ENCODE measurements at places on chromosomes 7 and 10.

DNA sequence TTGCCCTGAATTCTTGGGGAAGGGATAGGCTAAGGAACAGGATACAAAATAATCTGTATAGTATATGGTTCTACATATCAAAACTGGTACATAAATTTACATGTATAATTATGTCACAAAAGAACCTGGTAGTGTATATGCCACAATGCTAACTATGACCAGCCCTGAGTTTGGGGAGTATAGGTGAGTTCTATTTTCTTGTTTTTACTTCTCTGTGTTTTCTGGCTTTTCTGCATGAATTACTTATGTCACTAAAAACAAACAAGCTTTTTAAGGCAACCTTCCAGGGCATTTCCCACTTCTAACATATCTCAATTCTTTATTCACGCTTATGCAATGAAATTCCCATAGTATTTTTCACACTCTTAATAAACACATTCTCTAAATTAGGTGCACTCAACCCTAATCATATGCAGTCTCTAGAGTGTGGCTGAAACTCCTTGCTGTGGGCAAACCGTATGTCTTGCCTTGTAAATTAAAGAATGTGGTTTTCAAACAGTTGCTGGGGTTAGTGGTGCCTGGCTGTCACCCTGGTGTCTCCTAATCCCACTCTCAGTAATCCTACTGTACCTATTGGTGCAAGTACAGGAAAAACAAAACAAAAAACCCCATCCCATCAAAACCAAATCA, 14.0 kb upstream of the INSIG1 start:
- no peak for DNase-seq

- DNase-seq, result no peak
These were observed 292.5 kb downstream of the GFRA1 start for GRCh38 chr10:115980470-115980869.

DNA sequence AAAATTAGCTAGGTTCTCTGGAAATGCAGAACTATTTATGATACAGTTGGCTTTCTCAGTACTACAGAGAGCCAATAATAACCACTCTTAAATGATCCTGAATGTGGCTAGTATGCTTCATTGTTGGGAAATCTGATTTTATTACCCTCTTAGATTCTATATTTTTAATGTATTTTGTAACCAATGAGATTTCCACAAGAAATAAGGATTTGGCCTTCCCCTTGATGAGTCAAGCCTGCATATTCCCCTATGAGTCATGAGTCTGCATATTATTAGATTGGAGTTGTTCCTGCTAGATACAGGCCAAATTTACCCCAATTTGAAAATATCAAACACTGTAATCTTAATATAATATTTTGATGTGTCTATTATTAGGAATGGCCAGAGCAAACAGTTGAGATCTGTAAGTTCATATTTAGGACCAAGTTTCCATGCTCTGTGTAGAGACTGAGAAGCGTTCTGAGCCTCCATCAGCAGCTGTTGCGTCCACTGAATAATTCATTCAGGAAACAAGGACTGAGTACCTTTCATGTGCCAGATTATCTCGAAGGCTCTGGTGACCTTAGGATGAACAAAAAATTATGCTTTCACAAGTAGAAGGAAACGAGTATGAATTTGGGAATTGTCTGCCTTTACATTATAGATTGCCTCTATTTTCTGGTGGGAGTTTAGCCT, 793.4 kb downstream of the NRG3 start:
- peak; percentile 24 for DNase-seq

- DNase-seq, result peak; percentile 67
These were observed at the start of gene GSTO1 for GRCh38 chr10:104254493-104255310. TSS of gene GSTO1 (plus strand) at chr10:104254892. CDS start at chr10:104254929, 37 bp downstream.

DNA sequence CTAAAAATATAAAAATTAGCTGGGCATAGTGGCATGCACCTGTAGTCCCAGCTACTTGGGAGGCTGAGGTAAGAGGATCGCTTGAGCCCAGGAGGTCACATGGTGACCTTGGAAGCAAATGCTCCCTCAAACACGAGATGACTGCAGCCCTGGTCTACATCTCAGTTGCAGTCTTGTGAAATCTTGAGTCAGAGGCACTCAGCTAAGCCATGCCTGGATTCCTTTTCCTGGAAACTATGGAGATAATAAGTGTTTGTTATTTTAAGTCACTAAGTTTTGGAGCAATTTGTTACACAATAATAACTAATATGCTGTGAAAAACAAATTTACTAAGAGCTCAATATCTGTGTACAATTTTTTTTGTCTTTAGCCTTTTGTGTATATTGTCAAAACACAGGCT, 284.3 kb upstream of the KAT6B start:
- DNase-seq, result peak; percentile 96

GRCh38 chr10:10644676-10645385, 372.8 kb upstream of the CELF2 start:
- peak; percentile 43 for DNase-seq

DNA sequence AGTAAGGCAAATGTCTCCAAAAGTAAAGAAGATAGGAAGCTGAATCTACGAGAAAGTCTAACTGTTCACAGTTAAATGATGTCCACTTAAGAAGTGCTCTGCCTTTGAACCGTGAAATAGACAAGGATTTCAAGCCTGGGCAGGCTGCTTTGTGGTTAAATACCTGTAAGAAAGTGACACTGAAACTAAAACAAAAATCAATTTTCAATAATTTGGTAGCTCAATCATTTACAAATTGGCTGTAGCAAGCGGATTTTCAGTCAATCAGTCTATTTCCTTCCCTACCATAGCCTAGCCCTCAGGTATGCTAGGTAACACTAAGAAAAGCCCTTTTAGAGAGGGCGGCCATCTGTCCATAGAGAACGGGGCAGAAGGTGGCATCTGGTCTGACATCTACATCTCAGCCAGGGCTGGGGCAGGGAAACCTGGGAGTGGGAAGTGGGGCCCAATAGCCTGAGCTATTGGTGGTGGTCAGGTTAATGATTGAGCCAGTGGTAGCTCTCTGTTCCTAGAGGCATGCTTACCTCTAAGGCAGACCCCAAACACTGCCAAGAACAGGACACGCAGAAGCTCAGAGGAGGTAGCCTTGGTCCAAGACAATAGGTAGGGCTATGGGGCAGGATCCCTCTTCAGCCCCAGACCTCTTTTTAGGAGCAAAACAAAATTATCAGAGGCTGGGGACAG, 223.2 kb downstream of the CCSER2 start:
- DNase-seq, result no peak

GRCh38 chr7:151704960-151705635, 171.8 kb downstream of the PRKAG2 start:
- DNase-seq, result no peak

GRCh38 chr10:69404786-69405185, 11.9 kb downstream of the TACR2 start:
- no peak for DNase-seq

- DNase-seq, result no peak
These were observed 50.3 kb upstream of the ANTXRL start for GRCh38 chr10:46236546-46236887.

DNA sequence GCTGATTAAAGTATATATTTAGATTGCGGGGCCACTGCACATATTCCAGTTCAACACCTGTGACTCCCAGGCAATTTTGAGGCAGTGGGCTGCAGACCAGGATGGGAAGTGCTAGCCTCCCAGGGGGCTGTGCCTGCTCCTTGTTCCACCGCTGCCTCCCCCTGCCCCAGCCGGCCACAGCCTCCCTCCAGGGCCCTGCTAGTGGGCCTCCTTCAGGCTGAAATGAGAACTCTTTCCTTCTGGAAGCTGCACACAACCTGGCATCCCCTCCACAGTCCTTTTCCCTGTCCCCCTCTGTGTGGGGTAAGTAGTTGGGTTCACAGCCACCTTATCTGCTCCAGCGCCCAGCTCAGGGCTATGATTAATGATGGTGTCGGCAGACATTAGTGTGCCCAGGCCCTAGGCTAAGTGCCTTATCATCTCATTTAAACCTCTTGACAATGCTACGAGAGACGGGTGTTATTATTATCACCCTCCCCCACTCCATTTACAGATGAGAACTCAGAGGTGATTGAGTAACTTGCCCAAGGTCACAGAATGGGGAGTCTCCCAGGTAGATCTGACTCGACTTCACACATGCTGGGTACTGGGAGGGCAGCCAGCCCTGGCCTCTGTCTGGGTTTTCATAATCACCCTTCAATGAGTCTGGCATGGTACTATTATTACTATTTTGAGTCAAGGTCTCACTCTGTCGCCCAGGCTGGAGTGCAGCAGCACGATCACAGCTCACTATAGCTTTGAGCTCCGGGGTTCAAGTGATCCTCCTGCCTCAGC, 10.8 kb upstream of the SFRP5 start:
- DNase-seq, result no peak

GRCh38 chr10:24930427-24930826, 22.0 kb downstream of the PRTFDC1 start:
- no peak for DNase-seq

GRCh38 chr10:79331709-79332108, 15.6 kb upstream of the PPIF start:
- peak; percentile 85 for DNase-seq

DNA sequence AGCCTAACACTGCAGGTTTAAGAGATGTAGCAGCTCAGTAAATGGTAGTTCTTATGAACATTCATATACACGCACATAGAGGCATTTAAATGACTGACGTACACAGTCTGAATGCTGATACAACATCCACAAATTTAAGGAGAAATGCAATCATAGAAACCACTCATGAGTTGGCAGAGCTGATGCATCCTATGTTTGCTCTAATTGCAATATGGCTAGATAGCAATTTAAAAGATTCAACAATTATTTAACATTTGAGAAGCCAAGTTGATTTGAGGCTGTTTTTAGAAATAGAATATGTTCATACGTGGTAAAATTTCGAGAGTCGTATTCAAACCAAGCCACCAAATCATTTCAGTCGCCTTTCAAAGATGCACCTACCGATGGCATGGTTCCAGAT, 135.6 kb downstream of the PFKFB3 start:
- DNase-seq, result no peak

DNA sequence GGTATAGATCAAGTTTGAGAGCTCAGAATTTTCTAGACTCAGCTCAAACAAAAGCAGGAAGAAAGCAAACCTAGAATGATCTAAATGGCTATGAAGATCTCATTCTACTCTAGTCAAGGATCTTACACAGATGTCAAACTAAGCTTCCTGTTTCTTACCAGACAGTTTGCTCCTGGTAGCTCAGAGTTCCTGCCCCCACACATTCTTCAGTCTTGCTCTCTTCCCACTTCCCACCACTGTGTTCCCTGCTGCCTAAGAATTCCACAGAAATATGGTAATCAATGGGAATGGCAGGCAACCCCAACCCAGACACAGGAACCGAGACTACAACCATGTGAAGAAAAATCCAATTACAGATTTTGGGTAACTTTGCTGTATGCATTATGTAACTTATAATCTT, 133.4 kb upstream of the PTN start:
- peak; percentile 20 for DNase-seq

DNA sequence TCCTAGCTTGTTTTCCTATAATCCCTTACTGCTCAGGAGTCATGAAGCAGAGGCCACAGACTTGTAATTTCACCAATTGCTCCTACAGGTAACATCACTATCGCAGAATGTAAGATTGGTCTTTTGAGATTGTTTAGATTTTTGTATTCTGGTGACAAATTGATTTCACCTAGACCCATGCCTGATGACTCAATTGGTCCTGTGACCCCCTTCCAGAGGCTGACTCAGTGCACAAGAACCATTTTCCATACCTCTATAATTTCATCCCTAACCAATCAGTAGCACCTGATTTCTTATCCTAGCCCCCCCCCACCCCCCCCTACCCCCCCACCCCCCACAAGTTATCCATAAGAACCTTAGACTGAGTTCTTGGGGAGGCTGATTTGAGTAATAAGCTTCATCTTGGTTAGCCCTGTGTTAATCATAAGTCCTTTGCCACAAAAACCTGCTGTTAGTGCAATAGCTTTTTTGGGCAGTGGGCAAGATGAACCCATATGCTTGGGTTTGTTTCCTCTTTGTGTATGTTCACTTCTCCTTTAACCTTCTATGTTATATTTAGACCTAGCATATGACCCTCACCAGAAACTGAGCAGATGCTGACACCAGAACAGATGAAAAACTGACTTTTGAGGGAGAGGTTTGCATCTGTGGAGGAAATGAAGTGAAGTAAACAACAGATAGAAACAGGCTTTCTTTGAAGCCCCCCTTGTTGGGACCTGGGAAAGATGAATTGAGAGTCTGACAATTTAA, 187.1 kb downstream of the KIF20B start:
- no peak for DNase-seq

GRCh38 chr7:21886396-21886795, 59.3 kb downstream of the CDCA7L start:
- no peak for DNase-seq

DNA sequence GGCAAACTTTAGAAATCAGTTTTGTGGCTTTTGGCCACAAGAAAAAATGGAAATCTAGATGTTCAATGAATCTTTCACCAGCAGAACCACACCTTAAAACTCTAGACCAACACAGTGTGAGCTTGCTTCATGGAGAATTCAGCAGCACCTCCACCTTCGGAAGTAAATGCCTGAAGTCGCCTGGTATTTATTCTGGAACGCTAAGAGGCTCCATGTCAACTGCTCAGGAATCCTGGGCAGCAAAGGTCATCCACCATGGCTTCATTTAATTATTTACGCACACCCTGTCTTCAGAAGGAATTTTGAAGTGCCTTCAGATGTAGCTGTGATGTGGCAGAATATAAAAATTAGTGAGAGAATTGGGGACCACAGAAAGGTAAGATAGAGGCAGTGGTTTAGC, 167.7 kb downstream of the GFRA1 start:
- DNase-seq, result no peak

DNA sequence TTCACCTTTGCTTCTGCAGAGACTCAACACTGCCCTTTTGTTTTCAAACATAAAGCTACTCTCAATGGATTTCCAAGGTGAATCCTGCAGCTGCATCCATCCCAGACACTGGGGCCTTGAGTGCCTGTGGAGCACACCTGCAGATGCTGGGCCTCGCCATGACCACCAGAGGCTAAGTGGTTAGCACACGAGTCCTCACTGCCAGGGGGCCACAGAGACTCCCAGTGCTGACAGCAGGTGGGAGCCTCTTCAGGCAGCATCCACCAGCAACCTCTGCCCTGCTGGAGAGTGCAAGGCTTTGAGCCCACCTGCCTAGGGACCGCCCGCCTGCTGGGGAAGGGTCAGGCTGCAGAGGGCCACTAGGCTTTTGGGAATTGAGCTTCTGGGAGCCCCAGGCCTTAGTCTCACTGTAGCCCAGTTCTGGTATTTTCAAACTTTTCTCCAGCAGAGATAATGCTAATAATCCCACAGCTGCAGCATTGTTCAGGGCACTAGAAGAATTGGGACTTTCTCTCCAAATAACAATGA, 9.4 kb upstream of the HPS1 start:
- DNase-seq, result no peak

GRCh38 chr10:13946209-13946460, 359.4 kb downstream of the PRPF18 start:
- no peak for DNase-seq

All from choroid plexus epithelial cell (primary cell).